ENCODE measurements at places on chromosomes 5 and 9.
A peak's percentile ranks its signal among the peaks of the same experiment; 100 is the strongest.

DNA sequence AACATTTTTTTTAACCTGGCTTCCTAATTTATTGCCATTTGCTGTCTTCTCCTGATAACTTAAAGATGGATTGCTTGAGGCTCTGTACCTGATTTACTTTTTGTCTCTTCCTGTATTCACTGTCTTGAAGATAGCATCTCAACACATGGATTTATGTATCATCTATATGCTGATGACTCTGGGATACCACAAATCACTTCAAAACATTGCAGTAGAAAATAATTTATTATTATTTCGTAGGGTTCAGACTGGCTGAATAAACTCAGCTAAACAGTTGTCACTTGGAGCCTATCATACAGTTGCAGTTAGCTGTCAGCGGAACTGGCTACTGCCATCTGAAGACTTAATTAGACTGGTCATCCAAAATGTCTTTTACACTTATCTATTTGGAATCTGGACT lies 1025.2 kb upstream of the CDH18 start:
- no peak for DNase-seq

DNA sequence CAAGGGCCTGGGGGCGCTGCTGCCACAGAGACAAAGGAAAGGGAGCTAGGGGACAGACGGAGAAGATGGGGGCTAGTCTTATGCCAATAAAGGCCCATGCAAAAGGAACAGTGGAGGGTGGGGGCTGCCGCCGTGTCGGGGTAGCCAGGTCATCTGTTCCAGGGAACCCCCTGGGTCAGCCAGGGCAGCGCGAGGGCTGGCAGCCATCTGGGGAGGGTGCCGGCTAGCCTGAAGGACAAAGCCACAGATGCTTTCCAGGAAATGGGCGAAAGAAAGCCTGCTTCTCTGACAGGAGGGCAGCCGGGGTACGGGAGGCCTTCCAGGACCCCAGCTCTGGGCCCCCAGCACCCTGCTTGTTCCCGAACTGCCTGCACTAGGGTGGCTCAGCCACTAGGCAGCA lies 1.6 kb upstream of the CARD9 start:
- no peak for DNase-seq

- DNase-seq = peak; percentile 100
These were observed at the start of gene HNRNPK for GRCh38 chr9:83979812-83980394. HNRNPK (minus strand) TSS chr9:83980215; CDS start chr9:83978252, 1,963 bp downstream.

DNA sequence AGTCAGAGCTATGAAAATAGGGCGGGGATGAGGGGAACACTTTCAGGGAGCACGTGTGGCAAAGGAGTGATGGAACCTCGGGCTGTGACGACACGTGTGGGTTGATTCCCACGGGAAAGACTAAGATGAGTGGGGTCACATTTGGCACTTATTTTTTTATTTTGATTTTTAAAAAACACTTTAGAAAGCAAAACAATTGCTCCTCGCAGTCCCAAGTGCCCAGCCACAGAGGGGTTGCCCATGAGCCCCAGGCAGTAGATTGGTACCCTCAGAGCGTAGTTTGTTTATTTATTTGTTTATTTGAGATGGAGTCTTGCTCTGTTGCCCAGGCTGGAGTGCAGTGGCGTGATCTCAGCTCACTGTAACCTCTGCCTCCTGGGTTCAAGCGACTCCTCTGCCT lies 69.7 kb downstream of the WNK2 start:
- no peak for DNase-seq

- DNase-seq = no peak
These were observed 96.9 kb upstream of the HAPLN1 start for GRCh38 chr5:83817591-83817990.

DNA sequence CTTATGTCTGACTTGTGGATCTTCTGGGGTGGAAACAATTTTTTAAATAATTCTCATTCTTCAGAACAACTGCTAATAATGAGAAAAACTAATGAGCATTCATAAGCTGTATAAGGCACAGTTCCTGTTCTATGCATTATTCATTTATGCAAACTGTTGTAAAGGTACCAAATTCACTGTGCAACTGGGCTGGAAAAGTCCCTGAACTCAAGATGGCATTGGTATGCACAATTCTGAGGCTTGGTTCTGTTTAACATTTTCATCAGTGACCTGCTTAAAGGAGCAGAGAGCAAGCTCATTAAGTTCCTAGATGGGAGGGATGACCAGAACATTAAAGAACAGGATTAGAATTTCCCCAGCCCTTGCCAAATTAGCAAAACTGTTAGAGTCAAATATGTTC lies 104.5 kb downstream of the RFK start:
- peak; percentile 31 for DNase-seq

DNA sequence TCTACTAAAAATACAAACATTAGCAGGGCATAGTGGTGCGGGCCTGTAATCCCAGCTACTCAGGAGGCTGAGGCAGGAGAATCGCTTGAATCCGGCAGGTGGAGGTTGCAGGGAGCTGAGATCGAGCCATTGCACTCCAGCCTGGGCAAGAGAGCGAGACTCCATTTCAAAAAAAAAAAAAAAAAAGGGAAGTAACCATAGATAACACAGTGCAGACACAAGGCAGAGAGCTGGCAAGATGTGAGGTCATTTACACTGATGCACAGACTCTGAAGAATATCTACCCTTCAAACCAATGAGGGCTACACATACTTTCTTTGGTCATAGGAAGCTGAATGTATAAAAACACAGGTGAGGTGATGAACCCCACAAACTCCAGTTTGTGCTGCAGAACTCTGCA lies 131.9 kb downstream of the DCP2 start:
- no peak for DNase-seq

- no peak for DNase-seq
These were observed 132.1 kb upstream of the MARCHF11 start for GRCh38 chr5:16311666-16312065.

All from eye (tissue), 1 donor.